ENCODE measurements at places on chromosomes 5 and 9.

DNA sequence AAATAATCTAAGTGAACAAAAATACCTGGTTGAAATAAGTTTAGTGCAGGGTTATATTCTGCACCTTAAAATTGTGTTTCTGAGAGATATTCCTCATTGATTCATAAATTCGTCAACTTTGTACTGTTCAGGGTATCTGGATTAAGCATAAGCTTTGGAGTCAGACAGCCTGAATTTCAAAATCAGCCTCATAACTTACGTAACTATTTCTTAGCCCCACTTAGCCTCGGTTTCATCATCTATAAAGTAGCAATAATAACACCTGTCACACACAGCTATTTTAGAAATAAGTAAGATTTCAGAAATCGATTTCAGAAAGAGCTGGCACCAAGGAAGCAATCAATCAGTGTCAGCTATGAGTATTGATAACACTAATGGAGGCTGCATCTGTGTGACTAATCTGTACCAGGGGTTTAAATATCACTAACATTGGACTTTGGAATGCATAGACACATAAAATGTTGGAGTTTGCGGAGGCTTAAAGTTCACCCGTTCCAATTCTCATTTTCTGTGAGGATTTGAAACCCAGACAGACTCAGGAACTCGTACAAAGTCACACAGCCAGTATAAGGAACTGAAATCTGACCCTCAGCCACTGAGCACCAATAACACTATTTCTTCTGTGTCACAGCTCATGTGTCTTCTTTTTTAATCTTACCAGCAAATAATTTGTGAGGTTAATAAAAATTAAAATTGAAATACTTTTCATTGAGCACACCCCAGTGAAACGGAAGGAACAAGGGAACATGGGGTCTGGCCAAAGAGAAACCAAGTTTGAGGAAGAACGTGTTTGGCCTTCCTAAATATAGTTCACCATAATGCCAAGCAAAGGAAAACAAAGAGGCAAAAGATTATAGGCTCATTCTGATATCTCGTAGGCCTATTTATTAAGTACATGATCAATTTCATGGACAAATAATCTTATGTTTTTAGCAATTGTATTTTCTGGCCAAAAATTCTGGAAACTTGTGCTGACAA, 194.4 kb upstream of the PTGER4 start:
- DNase-seq, result no peak

DNA sequence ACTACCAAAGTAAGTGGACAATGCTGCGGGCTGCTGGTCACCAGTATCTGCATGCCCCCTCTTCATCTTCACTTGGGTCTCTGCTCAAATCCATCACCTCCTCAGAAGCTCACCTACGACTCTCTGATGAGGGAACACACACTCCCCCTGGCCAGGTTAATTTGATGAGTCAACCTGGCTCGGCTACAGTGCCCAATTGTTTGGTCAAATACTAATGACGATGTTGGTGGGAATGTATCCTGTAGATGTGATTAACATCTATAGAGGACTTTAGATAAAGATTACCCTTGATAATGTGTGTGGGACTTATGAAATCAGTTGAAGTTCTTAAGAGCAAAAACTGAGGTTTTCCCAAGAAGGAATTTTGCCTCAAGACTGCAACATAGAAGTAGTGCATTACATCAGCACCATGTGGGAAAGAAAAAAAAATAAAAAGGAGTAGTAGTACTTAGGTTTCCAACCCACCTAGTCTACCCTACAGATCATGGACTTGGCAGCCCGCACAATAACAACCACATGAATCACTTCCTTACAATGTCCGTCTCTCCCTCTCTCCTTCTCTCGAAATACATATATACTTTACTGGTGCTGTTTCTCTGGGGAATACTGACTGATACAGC, 467.3 kb downstream of the DNAH5 start:
- no peak for DNase-seq

GRCh38 chr5:5085381-5085780, 54.7 kb upstream of the ADAMTS16 start:
- DNase-seq, result no peak

DNA sequence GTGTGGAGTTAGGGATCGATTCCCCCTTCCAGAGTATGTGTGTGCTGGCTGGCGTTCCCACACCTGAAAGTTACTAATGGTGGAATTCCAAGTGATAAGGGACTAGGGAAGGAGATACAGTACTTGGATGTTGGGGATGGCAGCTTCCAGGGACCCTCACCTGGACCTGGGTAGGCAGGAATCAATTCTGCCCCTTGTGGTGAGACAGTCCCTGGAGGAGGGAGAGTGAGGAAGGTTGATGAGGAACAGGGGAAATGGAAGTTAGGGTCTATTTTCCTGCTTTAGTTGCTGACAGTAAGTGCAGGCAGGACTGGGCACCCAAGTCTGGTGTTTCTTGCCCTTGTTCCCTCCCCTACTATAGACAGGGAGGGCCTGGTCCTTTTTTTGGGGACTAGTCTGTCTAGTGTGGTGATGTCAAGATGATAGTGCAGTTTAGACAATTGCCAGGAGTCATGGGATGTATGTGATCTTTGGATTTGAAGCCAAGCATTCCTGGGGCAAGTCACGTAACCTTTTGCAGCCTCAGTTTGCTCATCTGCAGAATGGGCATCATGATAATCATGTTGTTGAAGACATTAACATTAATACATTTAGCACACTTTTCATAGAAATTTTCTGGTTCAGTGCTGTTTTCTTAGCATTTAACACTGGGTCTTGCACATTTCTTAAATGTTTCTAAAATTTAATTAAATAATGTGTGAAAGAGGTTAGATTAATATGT, 51.7 kb downstream of the DAB2IP start:
- DNase-seq, result no peak

- no peak for DNase-seq
These were observed 75.3 kb downstream of the FBXW11 start for GRCh38 chr5:171931163-171931562.

- no peak for DNase-seq
These were observed 111.8 kb downstream of the LRRC70 start for GRCh38 chr5:62690421-62690820.

DNA sequence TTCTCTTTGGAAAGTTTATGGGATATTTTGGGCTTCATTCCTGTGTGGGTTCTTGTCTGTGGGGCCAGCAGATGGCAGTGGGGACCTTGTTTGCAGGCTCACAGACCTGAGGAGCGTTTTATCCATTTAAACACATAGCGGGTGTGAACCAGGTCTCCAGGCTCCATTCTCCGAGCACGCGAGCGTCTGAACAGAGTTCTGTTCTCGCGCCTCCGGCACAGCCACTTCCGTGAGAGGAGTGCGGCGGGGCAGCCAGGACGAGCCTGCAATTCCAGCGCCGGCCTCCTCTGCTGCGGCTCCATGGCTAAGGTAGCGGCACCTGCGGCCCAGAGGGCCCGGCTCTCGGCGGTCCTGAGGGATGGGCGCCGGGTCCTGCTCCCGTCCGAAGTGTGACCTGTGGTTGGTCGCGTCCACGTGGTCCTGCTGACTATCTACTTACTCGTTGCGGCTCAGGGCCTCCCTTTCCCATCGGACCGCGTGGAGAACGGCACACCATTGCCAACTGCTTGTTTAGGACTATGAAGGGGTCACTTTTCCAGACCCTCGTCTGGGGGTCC, 7.3 kb downstream of the NRARP start:
- no peak for DNase-seq

DNA sequence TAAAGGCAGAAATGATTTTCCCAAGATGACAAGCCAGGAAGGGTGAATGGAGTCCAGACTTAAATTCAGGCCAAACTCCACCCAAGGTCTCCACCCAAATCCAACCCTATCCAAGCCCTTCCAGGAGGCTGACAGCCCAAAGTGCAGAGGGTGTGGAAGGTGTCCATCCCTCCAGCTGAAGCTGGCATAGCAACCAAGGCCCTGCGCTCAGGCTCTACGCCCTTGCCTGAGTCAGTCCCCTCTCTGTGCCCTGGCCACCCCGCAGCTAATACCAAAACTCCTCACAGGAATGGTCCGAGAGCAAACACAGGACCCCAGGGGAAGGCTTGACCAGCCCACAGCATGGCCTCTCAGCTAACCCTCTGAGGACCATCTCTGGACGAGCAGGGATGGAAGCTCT, 2.1 kb downstream of the SEPTIN8 start:
- DNase-seq, result no peak

DNA sequence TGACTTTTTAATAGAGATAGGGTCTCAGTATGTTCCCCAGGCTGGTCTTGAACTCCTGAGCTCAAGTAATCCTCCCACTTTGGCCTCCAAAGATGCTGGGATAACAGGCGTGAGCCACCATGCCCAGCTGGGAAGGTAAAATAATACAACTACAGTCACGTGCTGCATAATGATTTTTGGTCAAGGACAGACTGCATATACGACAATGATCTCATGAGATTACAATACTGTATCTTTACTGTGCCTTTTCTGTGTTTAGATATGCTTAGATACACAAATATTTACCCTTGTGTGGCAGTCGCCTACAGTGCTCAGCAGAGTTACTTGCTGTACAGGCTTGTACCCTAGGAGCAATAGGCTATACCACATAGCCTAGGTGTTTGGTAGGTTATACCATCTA, 14.2 kb upstream of the IRF1 start:
- no peak for DNase-seq

- DNase-seq, result no peak
These were observed 30.9 kb upstream of the CPEB4 start for GRCh38 chr5:173857234-173857633.

GRCh38 chr5:19745247-19745646, 242.8 kb downstream of the CDH18 start:
- DNase-seq, result no peak

- no peak for DNase-seq
These were observed 99.2 kb upstream of the SLC30A5 start for GRCh38 chr5:68994645-68995044.
